Astrocyte of the spinal cord (primary cell): ENCODE measurements at places on chromosomes 2 and 18.
A peak's percentile ranks its signal among the peaks of the same experiment; 100 is the strongest.

DNA sequence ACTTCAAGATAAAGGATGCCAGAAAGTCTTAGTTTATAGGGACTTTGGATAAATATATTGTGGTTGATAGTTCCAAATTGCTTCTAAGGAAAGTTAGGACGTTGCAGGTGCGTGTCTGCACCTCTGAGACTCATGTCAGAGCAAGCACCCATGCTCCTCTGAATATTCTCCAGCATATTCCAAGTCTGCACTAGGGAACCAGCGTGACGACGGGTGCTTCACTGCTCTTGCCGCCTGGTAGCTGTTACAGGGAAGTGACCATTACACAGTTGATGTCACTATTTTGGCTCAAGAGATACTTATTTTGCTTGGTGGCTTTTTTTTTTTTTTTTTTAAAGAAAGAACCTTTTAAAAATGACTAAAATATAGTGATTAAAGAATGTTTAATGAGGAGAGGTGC, 35.6 kb downstream of the GATA6 start:
- no peak for DNase-seq

GRCh38 chr2:162073888-162074631, at the start of gene DPP4:
Gene DPP4, minus strand, starts transcription at chr2:162074215. Its CDS starts 234 bp downstream, at chr2:162073981.
- DNase-seq, result no peak

DNA sequence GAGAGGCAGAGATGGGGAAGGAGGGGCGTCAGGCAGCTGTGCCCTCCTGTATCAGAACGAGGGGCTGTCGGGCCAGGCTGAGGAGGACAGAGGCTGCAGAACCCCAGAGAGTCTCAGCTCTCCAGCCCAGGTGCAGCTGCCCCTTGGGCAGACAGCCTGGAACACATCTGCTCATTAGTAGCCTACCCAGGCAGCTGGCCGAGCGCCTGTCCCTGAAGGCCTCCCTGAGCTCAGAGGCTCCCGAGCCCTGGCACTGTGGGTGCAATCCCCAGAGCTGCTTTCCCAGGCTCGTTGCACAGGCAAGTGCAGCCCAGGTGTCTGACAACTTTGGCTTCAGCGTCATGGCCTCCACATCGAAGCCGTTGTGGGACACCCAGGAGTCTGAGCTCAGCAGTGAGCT, 13.1 kb upstream of the TMEM185B start:
- DNase-seq, result no peak

- no peak for DNase-seq
These were observed 1326.0 kb upstream of the ZEB2 start for GRCh38 chr2:145845923-145846322.

DNA sequence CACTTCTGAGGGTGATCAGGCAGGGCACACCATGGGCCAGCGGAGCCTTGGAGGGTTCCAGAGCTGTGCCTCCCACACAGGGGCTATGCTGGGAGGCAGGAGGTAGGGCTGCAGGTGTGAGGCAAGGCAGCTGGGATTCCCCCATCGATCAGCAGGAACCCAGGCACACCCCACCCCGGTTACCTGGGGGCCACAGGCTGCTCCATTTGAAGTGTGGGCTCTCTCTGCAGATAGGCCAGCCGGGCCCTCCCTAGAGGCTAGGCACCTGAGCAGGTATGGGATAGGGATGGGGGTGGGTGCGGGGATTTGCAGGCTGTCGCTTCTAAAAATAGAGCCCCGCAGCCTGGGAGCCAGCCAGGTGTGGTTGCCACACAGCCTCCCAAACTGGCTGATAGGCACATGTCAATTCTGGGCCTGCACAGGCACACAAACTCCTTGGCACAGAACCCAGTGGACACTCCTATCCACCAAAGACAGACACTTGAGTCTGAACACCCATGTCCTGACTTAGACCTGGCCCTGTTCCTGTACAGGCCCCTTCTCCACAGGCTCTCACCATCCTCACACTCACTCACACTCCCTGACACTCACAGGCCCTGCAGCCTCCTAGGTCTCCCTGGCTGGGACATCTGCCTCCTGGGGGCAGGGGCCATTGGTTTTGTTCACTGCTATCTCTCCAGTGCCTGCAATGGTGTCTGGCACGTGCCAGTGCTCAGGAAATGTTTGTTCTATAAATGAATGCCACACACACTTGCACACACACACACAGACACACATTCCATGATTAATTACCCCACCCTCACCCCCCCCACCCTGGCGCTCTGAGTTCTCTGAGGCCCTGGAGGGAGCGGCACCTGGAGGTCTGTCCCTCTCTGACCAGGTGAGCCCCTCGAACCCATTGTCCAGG, 73.4 kb downstream of the ZFP36L2 start:
- no peak for DNase-seq

DNA sequence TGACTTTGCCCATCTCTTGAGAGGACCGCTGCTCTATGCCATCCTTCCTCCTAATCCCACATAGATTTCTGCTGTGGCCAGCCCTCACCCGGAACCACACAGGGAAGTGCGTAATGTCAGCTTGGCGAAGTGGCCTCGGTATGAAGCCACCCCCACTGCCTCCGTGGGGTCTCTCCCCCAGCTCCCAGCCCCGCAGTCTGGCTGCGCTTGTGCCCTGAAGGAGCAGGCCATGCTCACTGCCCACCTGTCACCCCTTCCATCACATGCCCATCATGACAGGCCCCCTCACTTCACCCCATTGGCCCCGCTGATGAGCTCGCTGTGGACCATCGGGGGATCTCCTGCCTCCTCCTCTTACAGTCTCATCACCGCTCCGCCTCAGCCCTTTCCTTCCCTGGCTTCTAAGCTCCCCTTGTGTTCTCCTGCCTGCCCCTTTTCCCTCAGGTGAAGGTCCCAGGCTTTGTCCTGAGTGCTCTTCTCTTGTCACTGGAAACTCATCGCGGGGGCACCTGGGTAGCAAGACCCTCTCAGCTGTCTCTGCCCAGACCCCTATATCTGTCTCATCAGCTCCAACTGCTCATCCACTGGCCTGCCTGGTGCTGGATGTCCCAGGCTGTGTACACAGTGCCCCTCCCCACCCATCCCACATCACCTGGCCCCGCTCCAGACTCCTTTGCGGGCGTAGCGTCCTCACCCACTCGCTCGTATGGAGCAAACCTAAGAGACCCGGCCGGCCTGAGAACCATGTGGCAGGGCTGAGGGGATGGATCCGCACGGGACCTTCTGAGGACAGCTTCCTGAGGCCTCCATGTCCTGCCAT, 81.7 kb downstream of the GLI2 start:
- no peak for DNase-seq

DNA sequence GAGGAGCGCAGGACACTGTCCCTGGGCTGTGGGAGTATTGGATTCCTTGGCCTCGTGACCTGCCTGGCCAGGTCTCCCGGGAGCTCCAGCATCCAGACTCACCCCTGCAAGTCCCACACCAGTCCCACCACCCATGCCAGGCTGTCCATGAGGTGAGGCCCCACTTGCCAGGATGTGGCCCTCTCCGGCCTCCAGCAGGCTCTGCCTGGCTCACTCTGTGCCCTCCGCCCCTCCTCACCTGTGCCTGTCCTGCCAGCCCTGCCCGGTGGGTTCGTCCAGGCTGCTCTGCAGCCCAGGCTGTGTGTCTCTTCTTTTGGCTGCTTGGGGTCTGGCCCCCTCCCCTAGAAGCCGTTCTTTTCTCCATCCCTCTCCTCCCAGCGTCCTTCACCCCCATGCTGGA, 436.8 kb upstream of the MYT1L start:
- DNase-seq, result no peak

GRCh38 chr2:68043032-68043431, 19.8 kb downstream of the C1D start:
- no peak for DNase-seq

GRCh38 chr2:173355866-173356508, 1.3 kb downstream of the CDCA7 start:
- DNase-seq, result no peak

DNA sequence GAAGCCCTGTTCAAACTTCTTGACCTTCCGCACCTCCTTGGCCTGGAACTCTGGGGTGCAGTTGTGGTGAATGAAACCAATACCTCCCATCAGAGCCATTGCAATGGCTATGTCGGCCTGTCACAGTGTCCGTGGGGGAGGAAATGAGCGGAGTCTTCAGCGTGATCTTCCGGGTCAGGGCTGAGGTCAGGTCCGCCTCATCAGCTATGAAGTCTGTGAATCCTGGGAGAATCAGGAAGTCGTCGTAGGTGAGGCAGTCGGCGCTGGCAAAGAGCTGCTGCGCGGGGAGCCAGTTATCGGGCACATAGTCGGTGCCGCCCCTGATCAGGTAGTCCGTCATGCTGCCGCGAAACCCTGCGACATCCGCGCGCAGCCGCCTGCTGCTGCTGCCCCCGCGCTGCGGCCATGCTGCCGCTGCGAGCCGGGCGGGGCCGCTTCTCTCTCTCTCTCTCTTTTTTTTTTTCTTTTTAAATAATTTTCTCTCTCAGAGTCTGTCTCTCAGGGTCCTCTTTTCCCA, 154.1 kb upstream of the ZSWIM2 start:
- no peak for DNase-seq

DNA sequence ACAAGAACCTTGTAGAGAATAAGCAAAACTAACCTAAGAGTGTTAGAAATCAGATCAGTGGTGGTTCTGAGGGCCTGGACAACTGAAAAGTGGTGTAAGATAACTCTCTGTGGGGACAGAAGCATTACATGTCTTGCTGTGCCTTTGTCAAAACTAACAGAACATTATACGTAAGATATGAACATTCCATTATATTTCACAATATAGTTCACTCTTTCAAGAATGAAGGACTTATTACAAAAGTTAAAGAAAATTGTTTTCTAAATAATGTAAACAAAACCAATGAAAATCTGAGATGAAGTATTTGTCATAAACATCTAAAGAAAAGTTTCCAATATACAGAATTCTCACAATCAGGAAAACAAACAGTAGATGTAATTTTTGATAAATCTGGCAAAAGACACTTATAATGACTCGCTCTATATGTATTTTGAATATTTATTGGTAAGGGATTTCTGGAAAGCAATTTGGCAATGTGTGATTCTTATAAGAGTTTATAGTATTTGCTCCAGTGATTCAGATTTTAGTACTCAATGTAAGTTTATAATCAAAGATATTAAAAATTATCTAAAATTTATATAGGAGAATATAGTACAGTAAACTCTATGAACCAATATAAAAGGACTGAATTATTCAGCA, 258.4 kb downstream of the CD226 start:
- DNase-seq, result peak; percentile 3

GRCh38 chr2:239882781-239883180, 142.4 kb downstream of the NDUFA10 start:
- DNase-seq, result no peak

DNA sequence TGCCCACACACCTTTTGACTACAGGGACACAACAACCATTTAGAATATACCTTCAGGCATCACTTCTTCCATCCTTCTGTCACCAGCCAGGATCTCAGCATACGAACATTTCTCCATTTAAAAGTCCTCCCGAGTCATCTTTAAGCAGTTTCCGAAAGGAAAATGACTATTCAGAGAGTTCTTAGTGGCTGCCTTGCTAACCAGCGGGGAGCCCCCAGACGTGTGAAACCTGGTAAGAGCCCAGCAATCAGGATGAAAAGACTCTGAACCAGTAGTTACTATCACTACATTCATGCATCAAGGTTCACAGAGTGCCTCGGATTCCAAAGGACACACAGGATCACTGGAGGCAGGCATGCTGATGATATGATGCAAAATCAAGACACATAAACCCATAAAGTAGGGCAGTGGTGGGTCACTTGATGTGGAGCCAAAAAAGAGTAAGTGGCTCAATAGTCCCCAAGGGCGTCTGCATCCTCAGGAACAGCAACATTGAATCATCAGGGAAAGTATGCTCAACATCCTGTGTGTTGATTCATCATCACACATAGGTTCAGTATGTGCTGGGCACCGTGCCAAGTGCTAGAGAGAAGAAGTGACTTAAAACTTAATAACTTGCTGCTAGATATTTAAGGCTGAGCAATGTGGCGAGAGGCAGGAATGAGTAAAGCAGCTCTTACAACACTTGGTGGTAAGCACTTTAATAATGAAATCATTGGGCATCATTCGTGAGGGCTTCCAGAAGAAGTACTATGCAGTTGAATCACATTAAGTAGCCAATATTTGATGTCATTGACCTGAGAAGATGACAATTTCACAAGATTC, 4.4 kb downstream of the CCL20 start:
- peak; percentile 100 for DNase-seq
